T-helper 2 cell (primary cell): ENCODE measurements at places on chromosomes 6 and 20.

DNA sequence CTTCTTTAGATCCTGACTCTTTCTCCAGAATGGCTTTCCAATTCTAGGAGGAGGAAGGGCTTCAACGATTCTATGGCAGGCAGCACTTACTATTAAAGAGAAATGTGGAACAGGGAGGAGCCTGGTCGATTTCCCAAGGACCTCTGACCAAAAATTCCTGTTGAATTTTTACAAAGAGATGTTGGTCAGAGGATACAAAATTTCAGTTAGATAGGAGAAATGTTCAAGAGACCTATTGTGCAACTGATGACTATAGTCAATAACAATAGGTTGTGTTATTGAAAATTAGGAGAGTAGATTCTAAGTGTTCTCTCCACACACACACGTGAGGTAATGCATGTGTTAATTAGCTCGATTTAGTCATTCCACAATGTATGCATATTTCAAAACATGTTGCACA, 130.1 kb upstream of the TNFAIP3 start:
- no peak for DNase-seq

DNA sequence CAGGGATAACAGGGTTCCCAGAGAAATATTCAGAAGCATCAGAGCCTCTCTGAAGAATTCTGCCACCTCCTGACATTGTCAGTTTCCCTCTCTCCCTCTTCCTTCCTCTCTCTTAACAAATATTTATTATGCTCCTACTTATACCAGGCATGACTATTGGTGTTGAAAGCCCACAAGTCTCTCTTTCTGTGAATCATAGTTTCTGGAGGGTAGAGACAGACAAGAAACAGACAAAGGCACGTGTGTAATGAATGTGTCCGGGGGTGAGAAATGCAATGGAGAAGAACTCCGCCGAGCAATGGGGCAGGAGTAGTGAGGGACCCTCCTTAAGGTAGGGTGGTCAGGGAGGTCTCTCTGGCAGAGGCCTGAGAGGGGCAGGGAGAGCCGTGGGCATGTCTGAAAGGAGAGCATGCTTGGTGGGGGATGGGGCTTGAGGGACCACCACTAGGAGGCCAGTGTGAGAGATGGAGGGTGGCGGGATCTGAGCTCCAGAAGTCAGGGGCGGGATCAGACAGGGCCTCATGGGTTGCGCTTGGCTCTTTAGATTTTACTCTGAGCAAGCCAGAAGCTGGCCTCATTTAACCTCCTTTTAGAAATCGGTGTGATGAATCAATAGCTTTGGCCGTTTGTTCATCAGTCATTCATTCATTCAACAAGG, 57.3 kb downstream of the EYA2 start:
- DNase-seq: no peak

- no peak for DNase-seq
Observed at GRCh38 chr6:81995548-81996289, 243.2 kb upstream of the TENT5A start.

DNA sequence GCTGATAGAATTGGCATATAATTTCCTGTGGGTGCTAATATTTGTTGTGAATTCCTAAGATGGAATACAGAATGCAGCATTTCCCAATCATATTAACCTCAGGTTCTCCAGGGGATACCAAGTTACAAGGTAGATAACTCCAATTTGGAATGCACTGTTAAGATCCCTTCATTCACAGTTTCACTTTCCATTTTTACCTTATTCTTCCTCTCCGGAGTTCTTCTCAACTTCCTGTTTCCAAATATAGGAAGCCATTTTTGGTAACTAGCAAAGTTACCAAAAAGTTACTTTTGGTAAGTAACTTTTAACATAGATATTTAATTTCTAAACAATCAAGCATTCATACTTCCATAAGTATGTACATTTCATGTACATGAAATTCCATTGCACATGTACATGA, 63.5 kb upstream of the PHACTR2 start:
- DNase-seq: no peak

- no peak for DNase-seq
Observed at GRCh38 chr6:157096105-157096504, 227.2 kb downstream of the TMEM242 start.

GRCh38 chr20:34567892-34568865, 9.7 kb downstream of the MAP1LC3A start:
- DNase-seq: no peak

- DNase-seq: no peak
Observed at GRCh38 chr20:25346349-25346748, 44.3 kb downstream of the ABHD12 start.

DNA sequence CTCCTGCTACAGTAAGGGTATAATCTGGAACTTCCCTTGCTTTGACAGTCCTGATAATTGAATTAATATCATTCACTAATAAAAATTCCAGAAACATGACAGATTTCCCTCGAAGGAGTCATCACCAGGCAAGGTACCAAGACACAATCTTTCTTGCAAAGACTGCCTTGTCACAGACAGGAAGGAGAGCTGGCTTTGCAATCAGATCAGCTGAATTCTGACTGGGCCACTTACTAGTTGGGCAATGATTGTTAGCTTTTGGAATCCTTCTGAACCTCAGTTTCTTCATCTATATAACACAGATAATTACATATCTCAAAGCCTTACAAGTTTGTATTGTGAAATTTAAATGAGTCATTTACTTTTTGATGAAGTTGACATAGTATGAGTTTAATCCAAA, 344.2 kb downstream of the RFPL4B start:
- no peak for DNase-seq

- DNase-seq: no peak
Observed at GRCh38 chr20:13700761-13701160, 62.0 kb upstream of the TASP1 start.

- DNase-seq: no peak
Observed at GRCh38 chr6:7723554-7723953, 2.3 kb upstream of the BMP6 start.

GRCh38 chr20:16555754-16556153, 17.5 kb downstream of the KIF16B start:
- no peak for DNase-seq

DNA sequence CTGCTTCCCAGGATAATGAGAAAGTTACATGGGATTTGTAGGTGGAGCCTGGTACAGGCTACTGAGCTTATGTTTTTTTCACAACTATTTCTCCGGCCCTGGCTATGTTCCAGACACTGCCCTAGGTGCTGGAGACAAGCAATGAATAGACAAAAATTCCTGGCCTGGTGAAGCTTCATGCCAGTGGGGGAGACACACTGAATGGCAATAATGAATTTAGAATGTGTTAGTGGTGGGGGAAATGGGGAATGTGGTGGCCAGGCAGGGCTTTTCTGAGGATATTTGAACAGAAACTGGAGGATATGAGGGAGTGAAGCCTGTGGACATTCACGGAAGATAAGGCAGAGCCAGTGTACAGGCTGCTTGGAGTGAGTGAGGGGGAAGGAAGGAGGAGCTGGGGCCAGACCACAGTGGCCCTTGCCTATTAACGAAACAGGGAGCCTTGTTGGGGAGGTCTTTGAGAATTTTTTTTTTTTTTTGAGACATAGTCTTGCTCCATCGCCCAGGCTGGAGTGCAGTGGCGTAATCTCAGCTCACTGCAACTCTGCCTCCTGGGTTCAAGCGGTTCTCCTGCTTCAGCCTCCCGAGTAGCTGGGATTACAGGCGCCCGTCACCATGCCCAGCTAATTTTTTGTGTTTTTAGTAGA, 6.6 kb downstream of the FOXS1 start:
- no peak for DNase-seq

- DNase-seq: no peak
Observed at GRCh38 chr20:53943522-53944291, 126.7 kb downstream of the BCAS1 start.

- no peak for DNase-seq
Observed at GRCh38 chr20:22339091-22339881, 245.1 kb downstream of the FOXA2 start.

GRCh38 chr6:35359744-35360348, 17.5 kb downstream of the PPARD start:
- DNase-seq: no peak

- no peak for DNase-seq
Observed at GRCh38 chr6:132471787-132472186, 41.1 kb downstream of the STX7 start.
